ENCODE measurements at places on chromosomes 3 and 15. TPM values are rescaled to one million over a fixed set of nuclear protein-coding genes. Genes with fewer than 3 reads are reported as not detected.

GRCh38 chr3:174376346-174376745 lies 482.8 kb upstream of the NAALADL2 start:
- H3K4me1 ChIP-seq: no peaks in the 10 kb centered on the region
- no peaks in the 10 kb centered on the region for H3K36me3 ChIP-seq
- no peak for DNase-seq
- no peak overlapping the region for H3K4me3 ChIP-seq
- no peak overlapping the region for H3K27ac ChIP-seq

- no peaks in the 10 kb centered on the region for H3K27me3 ChIP-seq
- peaks cover 12% of the 10 kb centered on the region for H3K36me3 ChIP-seq
- H3K4me1 ChIP-seq: peaks cover 28% of the 10 kb centered on the region
Observed at GRCh38 chr3:67015702-67016484, 17.8 kb downstream of the KBTBD8 start.

DNA sequence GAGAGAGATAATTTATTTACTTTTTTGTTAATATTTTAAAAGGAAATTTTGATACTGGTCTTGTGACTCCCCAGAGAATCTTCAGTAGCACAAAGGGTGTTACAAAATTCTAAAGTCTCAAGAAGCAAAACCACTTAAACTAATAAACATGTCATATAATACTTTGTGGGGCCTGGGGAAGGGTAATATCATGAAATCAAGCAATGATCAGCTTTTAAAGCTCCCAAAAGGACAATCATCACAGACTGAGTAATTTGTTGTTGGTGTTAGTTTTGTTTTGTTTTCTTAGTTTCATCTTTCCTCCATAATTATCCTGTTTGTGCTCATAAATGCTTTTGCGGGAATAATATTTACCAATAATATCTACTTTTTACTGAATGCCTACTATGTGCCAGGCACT lies 55.0 kb downstream of the TMEM212 start:
- H3K27me3 ChIP-seq: peaks cover 25% of the 10 kb centered on the region
- no peak overlapping the region for H3K27ac ChIP-seq
- no peaks in the 10 kb centered on the region for H3K4me1 ChIP-seq
- DNase-seq: no peak
- H3K36me3 ChIP-seq: no peaks in the 10 kb centered on the region
- no peak overlapping the region for H3K4me3 ChIP-seq

GRCh38 chr3:107676469-107677309 lies 153.9 kb downstream of the BBX start:
- H3K4me3 ChIP-seq: no peak overlapping the region
- H3K27me3 ChIP-seq: no peaks in the 10 kb centered on the region
- H3K27ac ChIP-seq: no peak overlapping the region
- DNase-seq: no peak
- peaks cover 23% of the 10 kb centered on the region for H3K4me1 ChIP-seq

DNA sequence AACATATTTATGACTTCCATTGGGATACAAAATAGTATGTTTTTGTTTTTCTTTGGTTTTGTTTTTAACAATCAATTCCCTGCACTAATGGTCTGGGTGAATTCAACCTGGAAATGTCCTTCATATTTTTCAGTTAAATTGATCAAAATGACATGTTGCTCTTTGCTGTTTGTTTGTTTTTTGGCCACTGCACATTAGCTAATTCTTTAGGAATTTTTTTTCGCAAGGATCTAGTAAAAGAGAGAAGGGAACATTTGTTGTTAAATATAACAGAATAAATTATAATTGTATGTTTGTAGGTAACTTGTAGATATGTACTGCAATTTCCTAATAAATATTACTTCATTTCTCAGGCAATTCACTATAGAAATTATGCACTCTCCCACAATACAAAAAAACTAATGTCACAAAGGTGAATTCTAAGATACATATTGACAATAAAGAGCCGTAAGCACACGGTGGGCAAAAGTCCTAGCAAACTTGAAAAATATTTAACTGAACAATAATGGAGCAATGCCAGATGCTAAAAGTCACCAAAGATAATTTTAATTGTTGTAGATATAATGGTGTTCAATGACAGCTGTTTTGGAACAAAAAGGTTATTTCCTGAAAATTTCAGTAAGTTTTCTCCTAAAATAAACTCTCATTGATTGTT lies 21.4 kb upstream of the PPARG start:
- no peaks in the 10 kb centered on the region for H3K4me1 ChIP-seq
- no peak overlapping the region for H3K27ac ChIP-seq
- no peak overlapping the region for H3K4me3 ChIP-seq
- peaks cover 6% of the 10 kb centered on the region for H3K27me3 ChIP-seq
- DNase-seq: no peak

DNA sequence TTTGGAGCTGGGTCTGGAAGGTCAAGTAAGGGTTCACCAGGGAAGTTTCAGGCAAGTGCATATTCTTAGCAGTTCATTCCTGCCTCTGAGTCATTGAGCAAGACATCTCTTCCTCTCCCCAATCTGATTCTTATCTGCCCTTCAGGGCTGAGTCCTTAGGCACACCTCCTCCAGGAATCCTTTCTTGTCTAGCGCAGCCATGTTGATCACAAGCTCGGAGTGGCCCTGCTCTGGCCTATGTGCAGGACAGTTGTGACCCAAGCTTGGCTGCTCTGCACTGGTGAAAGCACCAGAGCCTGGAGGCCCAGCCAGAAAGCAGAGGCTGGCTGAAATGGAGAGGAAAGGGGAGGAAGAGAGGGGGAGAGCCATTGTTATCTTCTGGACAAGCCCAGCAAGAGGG lies 30.9 kb upstream of the MRPS22 start:
- DNase-seq: no peak
- H3K27ac ChIP-seq: no peak overlapping the region
- no peaks in the 10 kb centered on the region for H3K4me1 ChIP-seq
- no peak overlapping the region for H3K4me3 ChIP-seq
- no peaks in the 10 kb centered on the region for H3K36me3 ChIP-seq

The SERPINI2 gene
- not detected for total RNA-seq

The XIRP1 gene
- 1.3 TPM for total RNA-seq

GRCh38 chr15:67976506-67977073 lies 77.5 kb upstream of the PIAS1 start:
- H3K4me1 ChIP-seq: no peaks in the 10 kb centered on the region
- H3K27me3 ChIP-seq: peaks cover 5% of the 10 kb centered on the region
- no peak overlapping the region for H3K27ac ChIP-seq
- no peak for DNase-seq
- H3K4me3 ChIP-seq: no peak overlapping the region

The IMPG2 gene
- 0.10 TPM for total RNA-seq
